ENCODE measurements at places on chromosomes 4 and X.

DNA sequence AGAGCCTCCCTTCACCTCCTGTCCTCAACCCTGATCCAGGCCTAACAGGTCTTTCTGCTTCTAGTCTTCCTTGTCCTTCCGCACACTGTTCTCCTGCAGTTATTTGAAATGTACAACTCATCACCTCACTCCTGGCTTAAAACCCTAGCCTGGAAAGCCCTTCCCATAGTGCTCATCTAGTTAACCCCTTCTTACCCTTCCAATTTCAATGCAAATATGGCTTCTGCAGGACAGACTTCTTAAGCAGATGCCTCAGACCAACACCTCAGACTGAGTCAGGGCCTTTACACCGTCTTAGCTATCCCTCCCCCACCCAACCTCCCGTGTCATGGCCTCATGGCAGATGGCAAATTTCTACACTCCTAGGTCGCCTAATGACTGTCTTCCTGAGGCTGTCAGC lies 130.4 kb downstream of the BCOR start:
- no peak for ATAC-seq

GRCh38 chr4:88106205-88106604 lies 52.2 kb downstream of the ABCG2 start:
- no peak for ATAC-seq

DNA sequence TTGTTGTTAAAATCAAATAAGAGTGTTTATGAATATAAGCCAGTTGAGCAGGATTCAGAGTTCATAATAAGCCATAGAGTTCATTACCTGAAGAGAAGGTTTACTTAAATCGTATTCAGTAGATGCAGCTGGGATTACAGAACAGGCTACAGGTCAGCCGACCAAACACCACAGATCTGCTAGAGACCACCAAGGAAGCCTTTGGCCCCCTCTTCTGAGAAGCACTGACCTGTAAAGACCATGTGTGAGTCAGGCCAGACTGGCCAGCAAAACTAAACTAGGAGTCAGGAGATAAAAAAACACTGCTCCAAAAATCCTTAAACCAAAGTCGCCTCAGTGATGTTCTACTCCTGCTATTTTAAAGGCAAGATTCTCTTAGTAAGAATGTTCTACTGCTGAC lies 1125.5 kb downstream of the FAT4 start:
- ATAC-seq = no peak

- no peak for ATAC-seq
Measured at GRCh38 chrX:53286171-53286570, 4.8 kb upstream of the IQSEC2 start.

GRCh38 chrX:153003981-153004380 lies 10.1 kb upstream of the PNMA5 start:
- no peak for ATAC-seq

GRCh38 chr4:169000315-169000714 lies 9.7 kb downstream of the CBR4 start:
- no peak for ATAC-seq

DNA sequence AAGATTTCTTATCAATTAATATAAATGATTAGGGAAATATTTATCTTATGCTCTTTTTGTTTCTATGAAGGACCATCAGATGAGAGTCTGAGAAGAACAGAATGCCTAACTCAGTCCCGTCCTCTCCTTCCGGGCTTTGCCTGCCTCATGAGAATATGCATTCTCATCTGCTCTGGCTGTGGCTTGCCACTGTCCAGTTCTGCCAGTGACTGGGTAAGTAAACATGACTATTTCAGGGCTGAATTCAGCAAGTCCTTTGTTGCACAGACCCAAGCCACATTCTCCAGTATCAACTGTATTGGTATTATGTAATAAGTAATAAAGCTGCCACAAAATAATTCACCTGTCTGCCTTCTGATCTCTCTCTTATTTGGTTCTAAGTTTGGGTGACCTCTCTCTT lies 110.7 kb downstream of the WDFY3 start:
- ATAC-seq = no peak

- no peak for ATAC-seq
Measured at GRCh38 chrX:152061083-152061482, 77.3 kb downstream of the MAGEA10 start.

DNA sequence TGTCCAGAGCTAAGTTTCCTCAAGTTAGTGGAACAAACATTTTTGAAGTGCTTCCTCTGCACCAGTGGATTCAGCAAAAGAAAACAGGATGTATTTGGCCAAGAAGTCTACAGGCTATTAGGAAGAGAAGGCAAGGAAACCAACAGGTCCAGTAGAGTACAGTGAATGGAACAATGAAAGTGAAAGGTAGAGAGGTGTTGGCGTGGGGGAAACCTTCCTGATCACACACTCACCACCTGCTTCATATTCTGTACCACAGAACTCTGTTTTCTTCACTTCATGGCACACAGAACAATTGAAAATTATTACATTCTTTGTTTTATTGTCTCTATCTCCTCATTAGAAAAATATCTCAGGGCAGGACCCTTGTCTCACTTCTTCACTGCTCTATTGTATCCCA lies 417.4 kb upstream of the FMR1 start:
- no peak for ATAC-seq

DNA sequence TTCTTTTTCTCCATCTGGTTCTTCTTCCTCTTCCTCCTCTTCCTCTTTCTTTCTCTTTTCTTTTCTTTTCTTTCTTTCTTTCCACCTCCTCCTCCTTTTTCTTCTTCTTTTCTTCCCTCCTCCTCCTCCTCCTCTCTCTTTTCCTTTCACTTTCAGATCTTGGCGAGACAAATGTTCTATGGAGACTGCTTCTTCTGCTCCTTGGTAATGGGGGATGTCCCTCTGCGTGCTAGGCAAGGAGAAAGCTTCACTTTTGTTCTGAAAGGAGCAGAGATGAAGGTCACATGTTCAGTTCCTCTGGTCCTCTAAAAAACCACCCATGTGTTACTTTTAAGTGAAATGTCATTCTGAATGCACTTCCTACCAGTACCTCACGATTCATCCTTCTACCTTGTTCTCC lies 33.2 kb downstream of the NBDY start:
- peak; percentile 60 for ATAC-seq

GRCh38 chrX:15500497-15500966 lies at the start of gene BMX:
Gene BMX (plus strand): TSS chrX:15500807. CDS start chrX:15508354, 7,547 bp downstream.
- no peak for ATAC-seq

DNA sequence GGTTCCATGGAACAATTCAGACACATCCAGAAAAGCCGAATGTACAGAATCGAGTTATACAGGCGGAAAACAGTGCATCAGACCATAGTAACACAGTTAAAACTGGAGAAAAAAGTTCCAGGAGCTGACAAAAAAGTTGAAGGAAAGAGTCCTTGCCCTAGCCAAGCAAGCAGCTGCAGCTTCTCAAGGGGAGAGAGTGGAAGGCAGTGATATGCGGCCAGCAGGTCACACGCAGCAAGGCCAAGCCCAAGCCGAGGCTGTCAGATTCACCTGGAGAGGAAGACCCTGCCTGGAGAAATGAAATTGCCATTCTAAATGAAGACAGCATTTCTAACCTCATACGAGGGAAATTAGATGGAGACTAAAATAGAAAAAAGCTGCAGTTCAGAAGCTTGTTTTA lies 55.8 kb downstream of the RGS12 start:
- no peak for ATAC-seq

- no peak for ATAC-seq
Measured at GRCh38 chr4:1012034-1012739, 761 bp downstream of the FGFRL1 start.

GRCh38 chr4:13250263-13250662 lies 233.9 kb downstream of the RAB28 start:
- no peak for ATAC-seq

GRCh38 chr4:55554453-55555030 lies 7.8 kb upstream of the CLOCK start:
- no peak for ATAC-seq
